ENCODE measurements at places on chromosomes 5 and 9.
A peak's percentile ranks its signal among the peaks of the same experiment; 100 is the strongest.

DNA sequence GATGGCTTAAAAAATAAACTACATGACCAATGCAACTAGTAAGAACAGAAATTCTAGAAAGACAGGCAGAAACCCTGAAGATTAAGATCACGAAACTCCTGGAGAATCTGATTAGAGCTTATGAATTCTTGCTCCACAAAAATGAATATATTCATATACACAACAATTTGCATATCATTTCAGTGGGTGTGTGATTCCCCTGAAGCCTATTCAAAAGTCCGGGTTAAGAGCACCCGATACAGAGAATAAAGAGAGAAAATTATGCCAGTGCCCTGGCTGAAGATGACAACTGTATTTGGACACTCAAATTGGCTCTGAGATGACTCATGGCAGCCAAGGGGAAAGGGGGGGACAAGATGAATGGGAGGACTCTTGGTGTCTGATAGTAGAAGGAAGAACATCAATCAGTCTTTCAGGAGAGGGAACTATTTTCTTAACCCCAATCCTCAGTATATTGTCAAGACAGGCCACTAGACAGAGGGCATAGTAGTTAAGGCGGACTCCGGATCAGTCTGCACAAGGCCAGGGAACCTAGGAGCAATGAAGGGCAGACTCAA, 6.0 kb downstream of the TMOD1 start:
- DNase-seq: no peak

GRCh38 chr5:59095480-59095879, 512.6 kb downstream of the RAB3C start:
- DNase-seq: no peak

GRCh38 chr5:80961376-80962281, 1.5 kb downstream of the RASGRF2 start:
- DNase-seq: no peak

GRCh38 chr9:112048924-112049691, 126.0 kb downstream of the SUSD1 start:
- no peak for DNase-seq

GRCh38 chr5:66169534-66169933, 25.4 kb downstream of the SREK1 start:
- no peak for DNase-seq

DNA sequence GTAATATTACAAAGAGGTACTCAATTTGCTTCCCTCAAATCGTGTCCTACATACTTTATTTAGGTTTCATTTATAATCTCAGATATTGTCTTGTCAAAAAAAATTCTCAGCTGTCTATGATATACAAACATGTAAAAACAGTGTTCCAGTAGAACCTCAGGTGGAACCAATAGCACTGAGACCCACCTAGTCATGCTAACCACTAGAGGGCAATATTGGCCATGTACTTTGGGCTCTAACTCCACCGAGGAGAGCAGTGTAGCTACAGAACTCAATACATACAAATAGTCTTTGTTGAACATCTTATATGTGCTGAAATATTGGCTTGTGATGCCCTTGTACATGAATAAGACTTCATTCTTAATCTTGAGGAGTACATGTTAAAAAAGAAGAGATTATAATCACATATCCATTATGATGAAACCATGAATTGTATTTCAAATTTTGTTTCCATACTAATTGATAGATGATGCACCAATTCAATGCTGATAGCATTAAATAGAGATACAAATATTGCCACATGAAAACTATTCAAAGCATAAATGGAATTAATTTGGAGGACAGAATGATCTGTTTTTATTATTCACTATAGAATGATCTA, 71.2 kb upstream of the CNTLN start:
- peak; percentile 23 for DNase-seq

DNA sequence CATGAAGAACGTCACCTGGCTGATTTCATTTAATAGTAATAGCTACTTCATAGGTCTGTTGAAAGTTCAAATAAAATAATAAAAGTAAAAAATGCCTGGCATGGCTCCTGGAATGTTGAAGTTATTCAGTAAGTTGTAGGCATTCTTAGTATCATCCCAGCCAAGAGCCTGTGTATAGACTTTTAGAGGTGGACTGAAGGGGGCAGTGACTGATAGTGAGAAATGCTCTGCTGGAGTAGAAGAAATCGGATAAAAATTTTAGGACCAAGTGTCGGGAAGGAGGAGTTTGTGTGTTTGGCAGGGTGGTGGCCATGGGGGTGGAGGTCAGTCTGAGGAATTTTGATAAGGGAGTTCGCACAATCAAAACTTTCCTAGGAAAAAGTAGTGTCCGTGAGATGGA, 3.6 kb downstream of the ZFP2 start:
- DNase-seq: no peak

GRCh38 chr9:77455312-77455927, 192.7 kb downstream of the GNA14 start:
- DNase-seq: peak; percentile 41

DNA sequence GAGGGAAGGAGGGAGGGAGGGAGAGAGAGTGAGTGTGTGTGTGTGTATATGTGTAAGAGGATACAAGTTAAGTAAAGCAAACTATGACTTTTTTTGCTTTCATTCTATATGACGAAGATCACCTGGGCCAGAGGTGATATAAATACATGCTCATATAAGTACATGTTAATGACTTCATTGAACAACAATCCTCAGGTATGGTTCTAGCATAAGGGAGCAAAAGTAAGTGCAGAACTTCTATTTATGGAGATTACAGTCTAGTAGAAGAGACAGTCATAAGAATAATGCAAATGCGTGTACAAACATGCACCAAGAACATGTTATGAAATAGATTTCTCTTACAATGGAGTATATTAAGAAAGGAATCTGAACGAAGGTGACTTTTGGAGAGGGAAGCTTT, 1804.0 kb downstream of the MAT2B start:
- DNase-seq: no peak

DNA sequence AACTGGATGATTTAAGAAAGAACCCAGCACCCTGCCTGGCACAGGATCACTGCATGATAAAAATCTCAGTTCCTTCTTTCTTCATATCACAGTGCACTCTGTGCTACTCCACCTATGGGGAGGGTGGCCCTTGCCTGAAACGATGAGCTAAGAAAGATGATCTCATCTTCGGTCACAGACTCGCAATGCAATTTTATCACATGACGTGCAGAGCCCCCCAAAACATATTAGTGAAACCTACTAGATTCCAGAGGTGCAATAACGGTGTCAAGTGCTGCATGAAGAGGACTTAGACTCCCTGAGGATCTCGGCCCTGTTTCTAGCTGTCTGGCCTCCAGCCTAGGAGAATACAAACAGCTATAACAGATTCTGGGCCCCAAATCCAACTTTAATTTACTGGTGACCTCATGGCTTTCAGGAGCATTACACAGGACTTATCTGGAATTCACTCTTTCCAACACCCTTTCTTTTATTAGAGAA, 104.0 kb downstream of the EBF1 start:
- no peak for DNase-seq
